Activated naive CD4-positive, alpha-beta T cell treated with anti-CD3 and anti-CD28 coated beads for 36 hours (primary cell): ENCODE measurements at places on chromosomes 7 and 10. TPM values are rescaled to one million over a fixed set of nuclear protein-coding genes. Genes with fewer than 3 reads are reported as not detected.
A peak's percentile ranks its signal among the peaks of the same experiment; 100 is the strongest.

Gene GPER1
- total RNA-seq = not detected

GRCh38 chr10:70265032-70265689, 18.6 kb downstream of the NPFFR1 start:
- DNase-seq = peak; percentile 35
- H3K4me3 ChIP-seq = no peak overlapping the region
- peaks cover 7% of the 10 kb centered on the region for H3K4me1 ChIP-seq
- peaks cover 2% of the 10 kb centered on the region for H3K27me3 ChIP-seq
- peaks cover 2% of the 10 kb centered on the region for H3K36me3 ChIP-seq

Gene SLC29A4
- total RNA-seq = 0.42 TPM

Gene CHST15
- total RNA-seq = 0.47 TPM

- no peak overlapping the region for H3K4me3 ChIP-seq
- no peaks in the 10 kb centered on the region for H3K36me3 ChIP-seq
- no peak overlapping the region for H3K27ac ChIP-seq
- peaks cover 4% of the 10 kb centered on the region for H3K27me3 ChIP-seq
- H3K4me1 ChIP-seq = no peaks in the 10 kb centered on the region
These were observed 94.8 kb downstream of the CPED1 start for GRCh38 chr7:121083138-121083789.

Gene HECW1
- total RNA-seq = not detected

- H3K4me3 ChIP-seq = no peak overlapping the region
- peaks cover 9% of the 10 kb centered on the region for H3K4me1 ChIP-seq
- no peaks in the 10 kb centered on the region for H3K27me3 ChIP-seq
- H3K27ac ChIP-seq = no peak overlapping the region
- H3K36me3 ChIP-seq = peaks cover 32% of the 10 kb centered on the region
These were observed 103.6 kb downstream of the BTAF1 start for GRCh38 chr10:92027141-92027540.

DNA sequence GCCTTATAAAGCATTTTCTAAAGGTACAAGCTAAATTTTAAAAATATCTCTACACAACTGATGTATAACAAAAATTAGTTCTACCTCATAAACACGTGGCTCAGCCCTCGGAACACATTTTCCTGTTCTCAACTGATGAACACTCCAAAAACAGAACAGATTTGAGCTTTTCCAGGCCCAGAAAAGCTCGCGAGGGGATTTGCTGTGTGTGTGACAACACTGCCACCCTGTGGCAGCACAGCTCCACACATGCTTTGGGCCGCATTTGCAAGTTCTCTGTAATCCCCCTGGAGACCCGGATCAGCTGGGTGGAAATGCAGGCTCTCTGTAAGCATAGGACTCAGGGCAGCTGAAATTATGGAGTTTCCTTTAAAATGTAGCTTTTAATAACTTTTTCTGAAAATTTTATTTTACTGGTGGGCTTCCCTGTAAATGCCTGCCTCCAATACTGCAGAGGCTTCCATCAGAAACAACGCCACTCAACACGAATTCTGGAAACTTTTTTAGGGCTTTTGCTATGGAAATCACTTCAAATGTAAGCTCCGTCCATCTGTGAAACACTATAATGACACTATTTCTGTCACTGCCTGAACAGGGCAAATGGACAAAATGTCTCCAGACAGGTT, 155.5 kb downstream of the COBL start:
- H3K4me3 ChIP-seq = no peak overlapping the region
- DNase-seq = peak; percentile 72
- H3K27me3 ChIP-seq = peaks cover 14% of the 10 kb centered on the region

DNA sequence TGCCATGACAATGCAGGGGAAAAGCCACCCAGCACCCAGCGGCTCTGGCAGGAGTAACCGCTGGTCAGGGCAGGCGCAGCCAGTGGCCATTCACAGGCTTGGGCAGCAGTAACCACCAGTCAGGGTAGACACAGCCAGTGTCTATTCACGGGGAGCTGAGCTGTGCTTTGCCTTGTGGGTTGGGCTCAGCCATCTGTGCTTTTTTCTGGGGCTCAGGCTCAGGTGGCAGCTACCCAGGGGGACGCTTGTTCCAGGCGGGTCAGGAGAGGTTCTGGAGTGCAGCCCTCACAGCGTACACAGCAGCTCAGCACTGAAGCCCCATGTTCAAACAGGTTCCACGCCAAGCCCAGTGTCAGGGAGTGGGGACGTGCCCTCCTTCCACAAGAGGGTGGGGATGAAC, 28.5 kb downstream of the FOXL3 start:
- DNase-seq = no peak
- no peaks in the 10 kb centered on the region for H3K4me1 ChIP-seq
- no peak overlapping the region for H3K27ac ChIP-seq

DNA sequence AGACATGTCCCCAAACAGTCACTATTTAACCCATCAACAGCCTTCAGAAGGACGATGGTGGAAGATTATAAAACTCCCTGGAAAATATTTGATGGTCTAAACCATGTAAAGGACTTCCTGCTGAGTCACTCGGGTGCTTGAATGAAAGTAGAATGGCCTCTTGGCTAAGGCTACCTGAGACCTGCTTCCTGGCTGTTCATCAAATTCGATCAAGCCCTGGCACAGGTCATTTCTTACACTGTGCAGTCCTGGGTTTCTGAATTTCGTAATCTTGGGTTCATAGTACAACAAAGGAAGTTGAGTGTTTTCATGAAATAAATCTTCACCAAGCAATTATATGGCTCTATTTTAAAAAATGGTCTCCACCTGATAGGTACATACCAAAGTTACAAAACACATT, 260.3 kb upstream of the RNF32 start:
- DNase-seq = no peak
- no peaks in the 10 kb centered on the region for H3K36me3 ChIP-seq
- H3K27ac ChIP-seq = no peak overlapping the region
- H3K4me1 ChIP-seq = no peaks in the 10 kb centered on the region

- peaks cover 25% of the 10 kb centered on the region for H3K27me3 ChIP-seq
- DNase-seq = peak; percentile 39
- no peak overlapping the region for H3K4me3 ChIP-seq
- H3K27ac ChIP-seq = no peak overlapping the region
- peaks cover 20% of the 10 kb centered on the region for H3K4me1 ChIP-seq
These were observed 112.4 kb upstream of the JAZF1 start for GRCh38 chr7:28292834-28293526.

GRCh38 chr10:75297021-75297599, 61.4 kb upstream of the COMTD1 start:
- H3K36me3 ChIP-seq = peaks cover 1% of the 10 kb centered on the region
- H3K27ac ChIP-seq = no peak overlapping the region
- H3K4me1 ChIP-seq = peaks cover 5% of the 10 kb centered on the region
- H3K4me3 ChIP-seq = no peak overlapping the region
- H3K27me3 ChIP-seq = peaks cover 4% of the 10 kb centered on the region
